ENCODE measurements at places on chromosomes 1 and 21.

DNA sequence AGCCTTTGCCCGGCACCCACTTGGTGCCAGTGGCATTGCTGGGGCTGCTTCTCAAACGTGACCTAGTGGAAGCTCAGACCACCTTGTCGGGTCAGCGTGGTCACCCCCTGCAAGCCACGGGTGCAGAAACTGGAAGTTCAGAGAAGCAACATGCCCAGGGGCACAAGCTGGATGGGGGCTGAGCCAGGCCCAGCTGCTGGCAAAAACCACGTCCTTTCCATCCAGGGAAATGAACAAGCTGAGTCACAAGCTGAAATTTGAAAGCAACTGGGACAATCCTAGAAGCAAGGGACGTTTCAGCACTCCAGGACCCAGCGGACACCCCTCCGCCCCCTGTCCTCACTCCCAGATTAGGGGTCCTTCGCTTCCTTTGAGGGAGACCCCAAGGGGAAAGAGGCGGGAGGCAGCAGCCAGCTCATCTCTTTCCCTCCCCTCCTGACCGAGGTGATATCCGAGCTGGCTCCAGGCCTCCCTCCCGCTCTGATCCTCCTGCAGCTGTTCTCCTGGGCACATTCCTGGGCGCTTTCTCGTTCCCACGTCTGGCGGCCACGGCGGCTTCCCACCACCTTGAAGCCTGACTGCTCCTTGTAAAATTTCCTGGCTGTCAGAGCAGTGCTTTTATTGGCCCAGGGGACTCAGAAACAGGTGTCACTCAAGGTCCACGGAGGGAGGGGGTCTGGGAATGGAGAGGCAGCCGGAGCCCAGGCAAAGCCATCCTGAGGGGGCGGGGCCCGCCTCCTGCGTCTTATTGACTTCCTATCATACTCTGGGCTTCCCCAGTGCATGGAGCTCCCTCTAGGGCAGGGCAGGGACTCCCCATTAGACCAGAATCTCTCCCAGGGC, 62.8 kb downstream of the PAX7 start:
- no peak for DNase-seq

DNA sequence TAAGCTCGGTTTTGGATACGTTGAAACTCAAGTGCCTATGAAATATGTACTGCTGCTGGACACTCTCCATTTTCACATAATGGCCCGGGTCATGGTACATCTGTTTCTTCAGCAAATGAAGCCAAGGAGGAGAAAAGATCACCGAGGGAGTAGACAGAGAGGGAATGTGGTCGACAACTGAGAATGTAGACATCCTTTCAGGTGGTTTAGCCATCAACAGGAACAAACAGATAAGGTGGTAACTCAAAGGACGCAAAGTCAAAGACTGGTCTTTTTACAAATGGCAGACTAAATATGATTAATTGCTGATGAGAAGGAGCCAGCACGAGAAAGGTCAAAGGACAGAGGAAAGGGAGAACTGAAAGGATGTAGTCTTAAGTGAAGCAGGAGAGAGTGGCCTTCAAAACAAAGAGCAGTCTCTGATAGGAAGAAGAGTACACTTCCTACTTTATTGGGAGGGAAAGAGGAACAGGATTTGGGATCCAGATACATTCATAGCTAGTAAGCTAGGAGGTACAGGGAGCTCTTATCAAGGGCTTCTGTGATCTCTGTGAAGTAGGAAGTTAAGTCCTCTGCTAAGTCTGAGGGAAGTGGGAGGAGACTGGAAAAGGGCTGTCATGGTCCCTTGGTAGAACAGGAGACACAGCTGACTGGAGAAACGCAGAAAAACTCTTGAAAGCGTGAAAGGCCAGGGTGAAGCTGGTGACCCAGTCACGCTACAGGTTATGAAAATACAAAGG, 28.3 kb downstream of the NUP133 start:
- DNase-seq: peak; percentile 12

GRCh38 chr1:32240140-32240951, 6.7 kb upstream of the FAM167B start:
- no peak for DNase-seq

DNA sequence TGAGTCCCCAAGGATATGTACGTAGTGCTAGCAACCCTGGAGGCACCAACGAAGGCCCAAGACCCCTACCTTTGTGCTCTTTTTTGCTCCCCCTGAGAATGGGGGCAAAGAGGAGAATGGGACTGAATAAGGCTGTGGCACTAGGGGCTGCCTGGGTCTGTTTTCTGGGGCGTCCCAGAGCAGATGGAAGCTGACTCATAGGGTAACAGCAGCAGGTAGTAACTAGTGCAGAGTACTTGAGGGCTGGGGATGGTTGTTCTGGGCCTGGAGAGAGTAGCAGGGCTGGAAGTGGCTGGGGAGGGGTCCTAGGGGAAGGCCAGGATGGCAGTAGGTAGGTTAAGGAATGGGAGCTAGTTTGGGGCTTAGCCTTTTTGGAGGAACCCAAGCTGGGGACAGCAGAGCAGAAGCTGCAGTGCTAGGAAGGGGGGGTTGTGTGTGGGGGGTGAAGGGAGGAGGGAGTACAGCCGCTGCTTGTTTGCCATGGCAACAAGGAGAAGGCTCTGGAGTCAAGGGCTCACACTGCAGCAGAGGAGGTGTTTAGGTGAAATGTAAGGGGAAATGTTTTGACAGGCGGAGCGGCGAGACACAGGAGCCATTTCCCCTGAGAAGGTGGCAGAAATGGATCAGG, 1.8 kb downstream of the NCDN start:
- DNase-seq: no peak

- DNase-seq: no peak
Observed at GRCh38 chr1:185442050-185442449, 125.0 kb upstream of the IVNS1ABP start.

DNA sequence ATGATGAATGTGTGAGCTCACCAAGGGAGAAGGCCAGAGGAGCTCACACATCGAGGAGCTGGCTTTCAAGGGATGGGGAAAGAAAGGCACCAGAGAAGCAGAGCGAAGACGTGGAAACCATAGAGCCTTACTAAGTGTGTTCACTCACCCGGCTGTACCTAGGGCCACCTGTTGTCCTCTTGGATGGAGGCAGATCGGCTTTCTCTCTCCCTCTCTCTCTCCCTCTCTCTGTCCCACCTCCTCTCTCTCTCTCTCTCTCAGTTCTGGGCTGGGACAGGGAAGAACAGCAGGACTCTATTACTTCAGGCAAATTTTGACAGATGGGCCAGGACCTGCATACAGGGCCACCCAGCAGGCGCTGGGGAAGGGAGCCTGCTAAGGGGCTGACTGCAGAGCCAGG, 64.8 kb downstream of the HIVEP3 start:
- DNase-seq: no peak

DNA sequence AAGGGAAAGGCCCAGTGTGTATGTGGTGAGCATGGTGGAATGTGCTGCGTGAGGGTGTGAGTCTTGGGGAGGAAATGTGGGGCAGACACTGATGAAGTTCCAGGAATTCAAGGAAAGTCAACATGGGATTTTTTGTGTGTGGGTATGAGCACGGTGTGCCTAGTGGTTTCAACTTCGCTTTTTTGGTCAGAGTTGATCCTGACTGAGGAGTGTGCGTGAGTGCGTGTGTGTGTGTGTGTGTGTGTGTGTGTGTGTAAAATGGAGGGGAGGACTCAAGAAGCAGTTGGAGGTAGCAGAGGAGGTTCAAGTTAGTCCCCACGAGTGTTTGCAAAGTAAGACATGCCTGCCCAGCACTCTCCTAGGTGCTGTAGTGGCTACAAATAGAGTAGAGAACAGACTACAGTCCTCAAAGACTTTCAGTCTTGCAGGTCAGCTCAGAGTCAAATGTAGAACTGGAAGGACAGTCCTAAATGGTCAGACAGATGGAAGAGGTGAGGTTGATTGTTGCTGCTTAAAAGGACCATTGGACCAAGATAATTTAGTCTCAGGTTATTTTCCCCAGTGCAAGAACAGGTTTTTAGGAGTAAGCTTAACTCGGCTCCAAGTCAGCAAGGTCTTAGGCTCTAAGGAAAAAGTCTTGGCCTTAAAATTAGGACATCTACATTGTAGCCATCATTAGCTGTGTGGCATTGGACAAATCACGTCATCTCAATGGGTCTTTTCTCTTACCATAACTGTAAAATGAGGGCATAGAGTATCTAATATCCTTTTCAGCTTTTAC, 25.0 kb downstream of the SLAMF1 start:
- DNase-seq: no peak

- no peak for DNase-seq
Observed at GRCh38 chr1:162541619-162542141, 19.8 kb upstream of the UAP1 start.

- DNase-seq: no peak
Observed at GRCh38 chr21:16568244-16568643, 838.5 kb downstream of the USP25 start.

DNA sequence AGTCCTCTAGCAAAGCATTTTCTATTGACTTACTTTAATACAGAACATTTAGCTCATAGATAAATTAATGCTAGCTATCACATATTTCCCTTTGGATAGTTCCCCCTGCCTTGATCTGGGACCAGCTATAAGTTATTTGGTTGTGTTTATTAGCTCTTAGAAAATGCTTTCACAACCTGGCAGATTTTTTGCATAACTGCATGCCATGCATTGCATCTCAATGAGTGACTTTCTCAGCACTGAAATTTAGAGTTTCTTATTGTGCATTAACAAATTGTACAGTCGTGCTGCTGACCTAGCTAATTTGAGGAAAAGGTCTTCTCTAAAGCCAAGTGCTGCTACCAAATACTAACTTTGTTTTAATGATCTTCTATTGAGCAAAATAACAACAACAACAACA, 164.8 kb downstream of the PLPPR5 start:
- DNase-seq: no peak

DNA sequence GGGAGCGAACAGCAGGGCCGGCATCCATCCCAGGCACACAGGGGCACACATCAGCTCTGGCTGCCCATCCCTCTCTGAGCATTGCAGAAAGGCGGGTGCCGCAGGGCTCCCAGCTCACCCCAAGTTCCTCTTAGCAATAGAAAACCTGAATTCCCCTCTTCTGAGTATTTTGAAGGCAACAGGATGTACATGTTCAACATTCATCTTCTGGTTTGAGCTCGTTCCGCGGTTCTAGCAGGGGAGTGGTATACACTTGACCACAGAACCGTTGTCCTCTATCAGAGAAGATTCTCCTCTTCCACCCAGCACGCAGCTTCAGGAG, 23.6 kb downstream of the ACTA1 start:
- DNase-seq: peak; percentile 32

GRCh38 chr1:92244376-92244775, 26.7 kb downstream of the C1orf146 start:
- no peak for DNase-seq

DNA sequence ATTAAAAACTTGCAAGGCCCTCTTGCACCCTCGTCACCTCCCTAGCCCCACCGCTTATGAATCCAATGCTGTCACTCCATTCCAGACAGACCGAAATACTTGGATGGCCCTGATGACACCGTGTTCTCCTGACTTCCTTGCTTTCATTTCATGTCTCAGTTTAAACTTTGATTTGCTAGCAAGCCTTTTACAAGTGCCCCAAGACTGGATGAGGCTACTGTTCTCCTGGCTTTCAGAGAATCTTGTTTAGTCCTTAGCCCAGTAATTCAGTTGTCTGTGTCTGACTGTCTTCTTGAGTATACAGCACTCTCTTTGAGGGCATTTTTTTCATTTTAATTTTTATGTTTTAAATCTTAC, 824 bp upstream of the IFI44L start:
- no peak for DNase-seq

GRCh38 chr1:119988306-119989062, 81.0 kb downstream of the NOTCH2 start:
- no peak for DNase-seq

DNA sequence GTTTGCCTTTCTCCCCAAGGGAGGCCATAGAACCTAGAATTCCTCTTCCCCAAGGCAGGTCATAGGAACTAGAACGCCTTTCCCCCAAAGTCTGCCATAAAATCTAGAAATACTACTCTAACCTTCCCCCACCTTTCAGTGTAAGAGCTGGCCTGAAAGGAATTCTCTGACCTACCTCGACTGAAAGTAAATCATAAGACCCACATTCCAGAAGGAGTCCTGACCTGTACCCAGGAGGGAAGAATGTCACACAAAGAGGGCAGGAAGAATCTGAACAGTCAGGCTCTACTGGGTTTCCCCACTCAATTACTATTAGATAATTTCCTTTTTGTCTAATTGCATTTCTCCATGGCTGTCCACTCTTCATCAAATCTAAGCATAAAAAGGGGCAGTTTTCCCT, 5.7 kb upstream of the ATG4C start:
- no peak for DNase-seq

- DNase-seq: no peak
Observed at GRCh38 chr1:28812669-28813468, 899 bp downstream of the OPRD1 start.

- peak; percentile 55 for DNase-seq
Observed at GRCh38 chr1:109397581-109398342, at the start of gene SORT1. Gene SORT1, minus strand, starts transcription at chr1:109397918. Its CDS starts 26 bp downstream, at chr1:109397892.

DNA sequence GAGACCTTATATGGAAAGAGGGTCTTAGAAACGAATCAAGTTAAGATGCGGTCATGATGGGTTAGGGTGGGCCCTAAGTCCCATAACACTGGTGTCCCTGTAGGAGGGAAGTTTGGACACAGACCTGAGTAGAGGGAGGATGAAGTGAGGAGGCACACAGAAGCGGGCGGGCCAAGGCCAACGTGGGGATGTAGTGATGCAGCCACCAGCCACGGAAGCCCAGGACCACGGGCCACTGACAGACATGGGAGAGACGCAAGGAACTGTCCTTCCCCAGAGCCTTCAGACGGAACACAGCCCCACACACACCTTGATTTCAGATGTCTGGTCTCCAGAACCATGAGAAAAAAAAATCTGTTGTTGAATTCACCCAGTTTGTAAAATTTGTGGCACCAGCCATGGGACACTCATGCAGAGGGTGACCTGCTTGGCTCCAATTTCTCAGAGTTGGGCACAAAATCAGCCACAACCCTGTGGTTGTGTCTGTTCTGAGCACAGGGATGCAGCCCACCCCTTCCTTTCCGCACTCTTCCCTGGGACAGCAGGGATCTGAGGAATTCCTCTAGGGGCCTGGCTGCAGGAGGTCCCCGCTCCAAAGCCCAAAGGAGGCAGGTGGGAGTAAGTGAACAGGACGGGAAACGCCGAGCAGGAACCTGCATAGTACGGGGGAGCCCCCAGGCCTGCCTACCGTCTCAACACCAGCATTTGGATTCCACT, 61.1 kb downstream of the RIPK4 start:
- DNase-seq: no peak

DNA sequence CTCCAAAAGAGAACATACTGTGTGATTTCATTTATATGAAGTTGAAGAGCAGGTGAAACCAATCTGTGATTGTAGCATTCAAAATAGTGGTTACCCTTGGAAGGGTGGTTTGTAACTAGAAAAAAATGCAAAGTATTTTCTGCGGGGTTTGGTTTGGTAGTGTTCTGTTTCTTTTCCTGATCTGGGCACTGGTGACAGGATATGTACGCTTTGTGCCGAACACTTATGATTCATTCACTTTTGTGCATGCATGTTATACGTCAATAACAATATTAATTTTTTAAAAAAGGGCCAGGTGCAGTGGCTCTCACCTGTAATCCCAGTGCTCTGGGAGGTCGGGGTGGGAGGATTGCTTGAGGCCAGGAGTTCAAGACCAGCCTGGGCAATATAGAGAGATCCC, 63.8 kb downstream of the CD34 start:
- DNase-seq: no peak

- no peak for DNase-seq
Observed at GRCh38 chr21:35911412-35912191, 148.7 kb downstream of the SETD4 start.

GRCh38 chr1:29621826-29622435, 385.6 kb downstream of the PTPRU start:
- DNase-seq: no peak

GRCh38 chr1:236619398-236619797, 15.1 kb upstream of the HEATR1 start:
- no peak for DNase-seq

Measured in GDM1 (cell line).